ENCODE measurements at places on chromosomes 16 and 17. TPM values are rescaled to one million over a fixed set of nuclear protein-coding genes. Genes with fewer than 3 reads are reported as not detected.

DNA sequence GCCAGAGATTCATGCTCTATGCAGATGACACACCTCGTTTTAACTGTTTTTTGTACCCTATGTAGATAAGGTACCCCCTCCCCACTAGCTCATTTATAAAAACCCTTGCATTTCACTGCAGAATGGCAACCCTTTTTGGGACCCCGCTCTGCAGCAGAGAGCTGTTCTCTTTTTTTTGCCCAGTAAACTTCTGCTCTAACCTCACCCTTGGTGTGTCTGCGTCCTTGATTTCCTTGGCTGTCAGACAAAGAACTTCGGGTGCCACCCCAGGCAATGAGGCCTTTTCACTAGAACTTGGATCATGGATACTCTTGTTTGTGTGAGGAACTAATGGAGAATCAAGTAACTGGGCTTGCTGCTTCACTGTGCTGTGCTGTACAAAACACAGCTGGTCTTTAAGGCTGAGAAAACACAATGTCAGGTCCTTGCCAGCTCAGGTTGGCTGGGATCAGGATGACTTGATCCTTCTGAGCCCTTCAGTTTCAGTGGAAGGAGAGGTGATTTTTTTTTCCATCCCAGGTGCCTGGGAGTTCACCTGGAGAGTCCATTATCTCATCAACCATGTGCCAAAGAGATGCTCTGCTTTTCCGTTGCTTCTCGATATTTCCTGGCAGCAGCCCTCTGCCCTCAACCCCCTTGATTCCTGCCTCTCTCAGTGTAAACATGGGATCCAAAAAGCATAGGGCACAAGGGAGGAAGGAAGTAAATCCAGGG is 133.2 kb upstream of the FAM20A start:
- no peak for DNase-seq

GRCh38 chr17:44556166-44556831 is 985 bp upstream of the FZD2 start:
- DNase-seq = no peak

GRCh38 chr16:3086596-3087242 is 12.4 kb downstream of the ZSCAN10 start:
- DNase-seq = no peak

DNA sequence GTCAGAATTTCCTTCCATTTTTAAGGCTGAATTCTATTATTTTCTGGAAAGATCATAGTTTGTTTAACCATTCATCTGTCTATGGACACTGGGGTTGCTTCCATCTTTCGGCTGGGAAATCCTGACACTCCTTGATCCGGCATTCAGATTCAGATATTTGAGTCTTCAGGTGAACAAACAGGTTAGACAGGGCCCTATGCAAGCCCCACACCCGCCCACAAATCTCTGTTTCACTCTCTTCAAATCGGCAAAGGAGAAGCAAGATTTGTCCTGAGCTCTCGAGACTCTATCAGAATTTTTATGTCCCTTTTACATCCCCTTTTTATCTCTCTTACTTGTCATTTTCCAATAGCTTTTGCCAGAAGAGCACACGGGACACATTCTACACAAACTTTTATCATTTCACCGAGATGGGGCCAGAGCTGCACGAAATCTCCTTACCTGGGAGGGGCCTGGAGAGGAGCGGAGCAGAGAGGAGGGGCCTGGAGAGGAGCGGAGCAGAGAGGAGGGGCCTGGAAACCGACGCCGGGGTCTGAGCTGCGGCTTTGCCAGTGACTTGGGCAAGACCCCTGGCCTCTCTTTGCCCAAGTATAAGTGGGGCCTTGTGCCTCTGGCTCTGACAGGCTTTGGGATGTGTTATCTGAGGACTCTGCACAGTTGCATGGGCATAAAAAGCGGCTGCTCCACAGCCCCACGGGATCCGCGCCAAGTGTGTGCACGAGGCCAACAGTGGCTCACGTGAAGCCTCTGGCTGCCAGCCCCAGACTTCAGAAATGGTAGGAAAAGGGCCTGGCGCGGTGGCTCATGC is 54.3 kb upstream of the RBFOX3 start:
- DNase-seq = no peak

- no peak for DNase-seq
Observed at GRCh38 chr16:65069065-65069464, 52.8 kb downstream of the CDH11 start.

DUXB gene
- total RNA-seq = not detected

FOXN1 gene
- not detected for total RNA-seq

SMIM5 gene
- 0.32 TPM for total RNA-seq

SMIM36 gene
- not detected for total RNA-seq

FOXJ1 gene
- 0.46 TPM for total RNA-seq

TAC4 gene
- not detected for total RNA-seq
